ENCODE measurements at places on chromosomes 3 and 15.

- DNase-seq = no peak
Measured at GRCh38 chr3:79047581-79047980, 720.2 kb downstream of the ROBO1 start.

DNA sequence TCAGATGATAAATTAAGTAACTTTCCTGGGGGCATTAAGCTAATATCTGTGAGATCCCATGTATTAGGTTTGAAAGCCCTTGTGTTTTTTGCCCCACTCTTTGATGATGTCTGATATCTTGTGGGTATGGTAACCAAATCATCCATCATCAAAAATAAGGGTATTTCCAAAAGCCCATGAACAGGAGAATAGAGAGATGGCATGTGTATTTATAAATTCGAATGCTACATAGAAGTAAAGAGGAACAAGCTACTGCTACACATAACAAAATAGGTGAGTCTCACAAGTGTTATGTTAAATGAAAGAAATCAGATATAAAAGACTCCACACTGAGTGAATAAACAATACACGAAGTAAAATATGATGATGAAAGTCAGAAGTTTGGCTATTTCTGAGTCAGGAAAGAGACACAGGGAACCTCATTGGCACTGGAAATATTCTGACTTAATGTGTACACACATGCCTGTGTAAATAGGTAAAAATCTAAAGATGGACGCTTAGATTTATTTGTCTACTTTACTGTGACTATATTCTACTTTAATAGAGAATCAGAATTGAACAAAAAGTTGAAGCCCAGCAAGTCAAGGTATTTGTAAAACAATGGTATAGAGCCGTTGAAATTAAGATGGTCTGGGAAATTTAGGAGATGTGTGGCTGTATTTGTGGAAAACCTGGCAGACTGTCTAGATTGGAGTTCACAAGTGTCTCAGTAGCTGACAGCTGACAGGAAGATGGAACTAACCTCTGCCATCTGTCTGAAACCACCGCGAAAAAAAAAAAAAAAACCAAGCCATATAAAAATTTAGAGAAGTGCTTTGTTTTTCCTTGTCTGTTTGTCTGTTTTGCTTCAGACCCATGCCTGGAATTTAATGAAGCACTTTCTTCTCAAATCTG, 111.0 kb upstream of the TGFBR2 start:
- DNase-seq = no peak

- DNase-seq = no peak
Measured at GRCh38 chr3:74510261-74510818, 104.1 kb downstream of the CNTN3 start.

- no peak for DNase-seq
Measured at GRCh38 chr15:38685686-38686339, 121.2 kb upstream of the RASGRP1 start.

GRCh38 chr3:35659768-35660167, 20.4 kb downstream of the ARPP21 start:
- no peak for DNase-seq

- DNase-seq = no peak
Measured at GRCh38 chr3:124722589-124722988, 7.7 kb upstream of the UMPS start.

- DNase-seq = no peak
Measured at GRCh38 chr3:185930393-185931107, 7.3 kb downstream of the TRA2B start.

- no peak for DNase-seq
Measured at GRCh38 chr15:58587486-58587885, 155.7 kb downstream of the LIPC start.

GRCh38 chr3:10703875-10704274, 112.2 kb upstream of the SLC6A11 start:
- no peak for DNase-seq

Data from occipital lobe (tissue), 3 donors.